ENCODE measurements at places on chromosomes 1 and 21.
A peak's percentile ranks its signal among the peaks of the same experiment; 100 is the strongest.

DNA sequence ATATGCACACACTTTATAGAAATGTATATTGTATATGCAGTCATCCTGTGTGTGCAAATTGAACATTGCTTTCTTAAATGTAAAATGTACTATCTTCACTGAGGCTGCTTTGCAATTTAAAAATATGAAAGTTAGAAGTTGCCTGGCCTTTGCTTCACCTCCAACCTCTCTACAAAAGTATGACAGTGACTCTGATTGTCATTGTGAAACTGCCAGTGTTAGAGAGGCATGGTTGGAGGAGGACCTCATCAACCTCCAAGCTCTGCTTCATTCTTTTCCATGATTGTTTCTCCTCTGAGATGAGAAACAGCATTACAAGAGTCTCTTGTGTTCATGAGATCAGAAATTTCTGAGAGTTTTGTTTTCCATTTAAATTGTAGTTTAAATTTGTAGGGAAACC is 185.5 kb downstream of the ZC3H11B start:
- DNase-seq = no peak

- DNase-seq = no peak
These were observed 130.9 kb downstream of the UCK2 start for GRCh38 chr1:165958306-165958705.

GRCh38 chr1:160400223-160400645 is at the start of gene VANGL2:
VANGL2 (plus strand) TSS chr1:160400564; CDS start chr1:160415838, 15,274 bp downstream.
- DNase-seq = peak; percentile 5

GRCh38 chr1:2604844-2605508 is 18.4 kb downstream of the PRXL2B start:
- no peak for DNase-seq

DNA sequence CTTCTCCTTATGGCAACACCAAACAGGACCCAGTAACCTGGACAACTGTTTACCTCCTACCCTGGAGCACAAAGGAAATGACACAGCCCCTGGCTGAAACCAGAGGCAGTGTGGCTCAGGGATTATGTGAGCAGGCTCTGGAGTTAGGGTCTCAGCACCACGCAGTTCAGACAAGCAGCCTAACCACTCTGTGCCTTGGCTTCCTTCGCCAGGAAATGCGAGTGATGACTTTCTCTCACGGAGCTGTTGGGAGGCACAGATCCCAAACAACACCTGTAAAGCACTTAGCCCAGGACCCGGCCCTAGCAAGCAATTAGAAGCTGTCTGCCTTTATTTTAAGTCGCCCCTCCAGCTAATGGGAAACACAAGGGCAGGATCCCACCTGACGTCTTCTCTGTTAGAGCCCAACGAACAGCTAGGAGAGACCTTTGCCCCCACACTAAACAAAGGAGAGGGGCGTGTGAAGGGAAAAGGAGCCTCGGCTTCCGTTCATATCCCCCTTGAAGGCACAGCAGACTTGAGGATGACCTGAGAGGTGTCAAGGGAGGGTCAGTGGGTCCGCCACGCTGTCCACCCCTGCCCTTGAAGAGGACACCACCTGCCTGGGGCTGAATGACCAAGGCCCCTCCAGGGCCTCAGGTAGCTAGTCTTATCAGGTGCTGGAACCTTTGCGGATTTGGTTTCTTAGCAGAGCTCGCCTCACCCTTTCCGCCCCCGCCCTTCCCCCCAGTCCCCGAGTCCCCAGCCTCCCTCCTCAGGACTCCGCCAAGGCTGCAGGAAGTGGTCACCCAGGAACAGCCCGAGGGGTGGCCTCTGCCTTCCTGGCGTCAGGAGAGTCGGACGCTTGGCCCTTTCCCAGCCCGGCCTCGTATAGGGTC is 860 bp downstream of the TMEM63A start:
- peak; percentile 30 for DNase-seq

- DNase-seq = peak; percentile 77
These were observed 2.8 kb downstream of the RGS16 start for GRCh38 chr1:182601416-182601786.

GRCh38 chr21:35328856-35329455 is 279.9 kb upstream of the RUNX1 start:
- DNase-seq = no peak

Data from fibroblast of mammary gland (primary cell).